ENCODE measurements at places on chromosomes 6 and 20.

GRCh38 chr6:31791324-31792089 is 4.0 kb downstream of the VARS1 start:
- DNase-seq = peak; percentile 52

DNA sequence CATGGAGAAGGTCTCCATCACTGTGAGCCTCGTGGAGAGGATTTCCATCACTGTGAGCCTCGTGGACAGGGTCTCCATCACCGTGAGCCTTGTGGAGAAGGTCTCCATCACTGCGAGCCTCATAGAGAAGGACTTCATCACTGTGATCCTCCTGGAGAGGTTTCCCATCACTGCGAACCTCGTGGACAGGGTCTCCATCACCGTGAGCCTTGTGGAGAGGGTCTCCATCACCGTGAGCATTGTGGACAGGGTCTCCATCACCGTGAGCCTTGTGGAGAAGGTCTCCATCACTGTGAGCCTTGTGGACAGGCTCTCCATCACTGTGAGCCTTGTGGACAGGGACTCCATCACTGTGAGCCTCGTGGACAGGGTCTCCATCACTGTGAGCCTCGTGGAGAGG is 140.4 kb downstream of the ERMARD start:
- no peak for DNase-seq

DNA sequence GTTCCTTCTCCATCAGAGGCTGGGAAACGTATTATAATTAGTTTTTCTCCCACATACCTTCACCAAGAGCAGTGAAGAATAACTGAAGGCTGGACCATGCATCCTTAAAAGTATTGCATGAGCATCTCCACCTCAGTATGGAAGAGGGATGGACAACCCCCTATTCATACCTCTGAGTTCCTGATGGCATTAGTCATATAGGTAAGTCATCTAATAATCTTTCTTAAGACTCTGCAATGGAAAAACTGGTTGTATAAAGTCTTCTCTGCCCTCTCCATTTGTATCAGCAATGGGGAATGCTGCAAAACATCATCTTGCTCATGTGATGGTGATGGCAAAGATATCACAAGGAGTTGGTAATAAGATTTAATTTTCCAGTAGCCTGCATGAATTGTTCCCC is 24.5 kb downstream of the PGM3 start:
- DNase-seq = no peak

- no peak for DNase-seq
Observed at GRCh38 chr20:54350415-54350814, 125.0 kb upstream of the DOK5 start.

GRCh38 chr20:21396599-21397340 is 556 bp downstream of the NKX2-4 start:
- peak; percentile 27 for DNase-seq

GRCh38 chr20:61514396-61514795 is 262.3 kb downstream of the CDH4 start:
- no peak for DNase-seq

GRCh38 chr6:139058029-139058428 is 29.5 kb downstream of the ABRACL start:
- DNase-seq = no peak

DNA sequence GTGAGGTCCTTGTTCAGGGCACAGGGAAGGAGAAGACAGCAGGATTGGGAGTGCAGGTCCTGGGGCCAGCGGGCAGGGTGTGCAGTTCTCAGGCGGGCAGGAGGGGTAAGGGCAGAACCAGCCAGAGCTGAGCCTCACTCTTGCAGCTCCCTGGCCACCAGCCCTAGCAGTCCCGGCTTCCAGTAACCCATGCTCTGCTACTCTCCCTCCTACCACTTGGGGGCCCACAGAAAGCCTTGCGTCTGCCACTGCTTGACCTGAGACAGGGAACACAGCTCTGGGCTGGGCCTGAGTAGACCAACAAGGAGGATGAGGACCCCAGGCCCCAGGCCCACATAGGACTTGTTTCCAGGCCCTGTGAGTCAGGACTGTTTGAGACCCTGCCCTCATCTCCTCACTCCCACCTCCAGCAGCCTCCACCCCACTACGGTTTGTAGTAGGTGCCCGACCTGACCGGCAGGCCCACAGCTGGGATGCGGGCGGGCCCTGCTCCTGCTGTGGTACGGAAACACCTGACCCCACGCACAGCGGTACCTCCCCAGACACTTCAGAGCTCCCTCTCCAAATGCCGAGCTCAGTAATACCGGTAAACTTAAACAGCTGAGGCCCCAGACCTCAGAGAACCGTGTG is 39.2 kb downstream of the KCNK5 start:
- DNase-seq = peak; percentile 50

DNA sequence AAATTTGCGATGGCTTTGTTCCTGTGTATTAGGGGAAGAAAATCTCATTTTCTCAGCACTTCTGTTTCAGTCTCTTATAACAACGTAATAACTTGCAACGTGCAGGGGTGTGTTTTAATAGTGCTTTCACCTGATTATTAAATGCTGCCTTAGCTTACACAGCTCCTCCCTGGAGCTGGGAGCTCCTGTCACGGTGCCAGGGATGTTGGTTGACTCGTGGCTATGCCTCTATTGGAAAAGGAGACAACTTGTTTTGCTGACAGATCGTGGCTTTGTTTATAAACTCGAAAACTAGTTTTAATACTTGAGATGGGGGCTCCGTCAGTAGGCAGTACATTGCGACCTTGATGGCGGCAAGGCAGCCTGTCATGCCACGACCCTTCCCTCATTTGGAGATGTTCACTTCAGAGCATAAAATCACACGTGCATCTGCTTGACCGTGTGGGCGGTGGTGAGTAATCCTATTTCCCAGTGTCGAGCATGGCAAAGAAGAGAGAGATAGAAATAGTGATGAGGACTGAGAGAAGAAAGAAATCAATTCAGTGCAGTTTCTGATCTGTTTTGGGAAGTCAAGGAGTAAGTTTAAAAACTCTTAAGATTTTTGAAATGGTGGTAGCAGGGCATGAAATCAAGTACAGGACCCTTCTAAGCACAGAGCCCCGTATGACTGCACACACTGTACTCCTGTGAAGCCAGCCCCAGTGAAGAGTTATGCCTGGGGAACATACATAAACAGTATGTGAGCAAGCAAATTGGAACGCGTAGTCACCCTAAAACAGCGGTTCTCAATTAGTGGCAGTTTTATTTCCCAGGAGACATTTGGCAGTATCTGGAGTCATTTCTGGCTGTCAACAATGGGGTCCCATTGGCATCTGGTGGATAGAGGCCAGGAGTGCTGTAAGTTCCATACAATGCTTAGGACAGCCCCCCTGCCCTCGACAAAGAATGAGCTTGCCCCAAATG is 147.2 kb downstream of the DOK5 start:
- DNase-seq = no peak

DNA sequence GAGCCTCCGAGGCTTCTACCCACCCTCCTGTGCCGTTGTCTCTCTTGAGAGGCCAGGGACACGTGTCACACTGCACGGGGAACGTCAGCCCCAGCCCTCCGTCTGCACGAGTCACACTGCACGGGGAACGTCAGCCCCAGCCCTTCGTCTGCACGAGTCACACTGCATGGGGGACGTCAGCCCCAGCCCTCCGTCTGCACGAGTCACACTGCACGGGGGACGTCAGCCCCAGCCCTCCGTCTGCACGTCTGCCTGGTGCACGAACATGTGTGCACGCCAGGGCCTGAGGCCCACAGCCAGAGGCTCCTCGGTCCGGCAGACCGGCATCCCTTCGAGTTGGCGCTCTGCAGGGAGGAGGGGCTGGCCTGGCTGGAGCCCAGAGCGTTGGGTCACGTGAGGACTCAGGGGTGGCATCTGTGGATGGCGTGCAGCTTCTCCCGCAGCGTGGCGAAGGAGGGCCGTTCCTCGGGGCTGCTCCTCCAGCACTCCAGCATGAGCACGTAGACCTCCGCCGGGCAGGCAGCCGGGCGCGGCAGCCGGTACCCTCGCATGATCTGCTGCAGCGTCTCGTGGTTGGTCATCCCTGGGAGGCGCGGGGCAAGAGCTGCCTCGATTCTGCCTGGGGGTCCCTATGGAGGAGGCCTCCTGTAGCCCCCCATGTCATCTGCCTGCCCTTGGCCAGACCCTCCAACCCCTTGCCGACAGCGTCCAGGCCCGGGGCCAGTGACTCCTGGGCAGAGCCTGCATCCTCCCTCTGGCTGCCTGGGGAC is 3.4 kb upstream of the PTK6 start:
- DNase-seq = no peak

DNA sequence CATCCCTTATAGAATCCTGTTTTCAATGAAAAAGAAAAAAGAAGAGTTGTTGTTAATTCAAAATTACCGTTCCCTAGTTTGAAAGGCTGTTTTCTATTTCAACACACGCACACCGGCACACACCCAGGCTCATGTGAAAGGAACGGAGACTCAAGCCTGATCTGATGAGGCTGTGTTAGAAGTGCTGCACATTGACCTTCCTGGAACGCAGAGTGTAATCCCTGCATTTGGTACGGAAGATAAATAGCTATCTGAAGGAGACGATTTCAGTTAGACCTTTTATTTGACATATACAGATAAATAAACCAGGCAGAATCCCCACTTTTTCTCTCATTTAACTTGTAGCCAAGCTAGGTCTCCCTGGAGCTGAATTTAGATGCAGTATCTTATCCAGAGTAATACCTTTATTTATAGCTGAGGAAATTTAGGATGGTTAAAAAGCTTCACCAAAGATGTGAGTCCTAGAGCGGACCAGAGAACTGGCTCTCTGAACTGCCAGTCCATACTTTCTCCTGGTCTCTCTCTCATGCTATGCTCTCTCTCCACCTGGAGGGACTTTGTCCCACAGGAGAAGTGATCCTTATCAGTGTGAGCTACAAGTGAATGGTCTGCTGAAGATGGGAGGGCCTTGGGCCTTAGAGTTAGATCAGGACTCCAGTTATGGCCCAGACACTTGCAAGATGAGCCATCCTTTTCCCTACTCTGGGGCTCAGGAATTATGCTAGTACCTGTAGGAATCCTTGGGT is 30.6 kb downstream of the MAP3K4 start:
- no peak for DNase-seq

DNA sequence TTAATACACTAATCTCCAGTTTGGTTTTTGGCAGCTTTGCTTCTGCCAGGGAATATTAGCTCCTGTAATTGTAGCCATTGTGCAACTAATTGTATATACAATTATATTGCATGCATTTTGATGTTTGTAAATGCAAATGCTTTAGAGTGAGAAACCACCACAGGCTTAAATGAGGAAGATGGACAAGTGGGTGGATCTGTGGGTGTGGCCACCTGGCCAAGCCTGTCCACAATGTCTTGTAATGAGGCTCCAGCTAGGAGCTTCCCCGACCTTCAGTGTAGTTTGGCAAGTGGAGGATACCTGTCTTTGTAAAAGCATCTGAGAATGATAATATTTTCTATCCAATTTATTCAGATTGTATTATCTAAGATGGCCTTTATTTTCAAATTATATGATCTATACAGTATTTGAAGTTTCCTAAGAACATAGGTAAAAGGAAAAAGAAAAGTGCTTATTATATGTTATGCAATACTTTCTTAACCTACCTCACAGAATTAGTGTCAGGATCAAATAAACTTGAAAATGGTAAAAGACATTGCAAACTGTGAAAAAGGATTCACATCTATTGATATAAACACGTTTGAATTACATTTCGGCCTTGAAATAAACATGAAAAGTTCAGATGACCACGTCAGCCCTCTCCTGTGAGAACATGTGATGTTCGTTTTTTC is 49.3 kb upstream of the ARID1B start:
- DNase-seq = no peak

- DNase-seq = no peak
Observed at GRCh38 chr6:4883298-4883697, 107.1 kb downstream of the CDYL start.

GRCh38 chr20:50930139-50930975 is 880 bp downstream of the ADNP start:
- DNase-seq = peak; percentile 69

GRCh38 chr20:38073307-38074071 is 39.9 kb downstream of the RPRD1B start:
- DNase-seq = peak; percentile 68

DNA sequence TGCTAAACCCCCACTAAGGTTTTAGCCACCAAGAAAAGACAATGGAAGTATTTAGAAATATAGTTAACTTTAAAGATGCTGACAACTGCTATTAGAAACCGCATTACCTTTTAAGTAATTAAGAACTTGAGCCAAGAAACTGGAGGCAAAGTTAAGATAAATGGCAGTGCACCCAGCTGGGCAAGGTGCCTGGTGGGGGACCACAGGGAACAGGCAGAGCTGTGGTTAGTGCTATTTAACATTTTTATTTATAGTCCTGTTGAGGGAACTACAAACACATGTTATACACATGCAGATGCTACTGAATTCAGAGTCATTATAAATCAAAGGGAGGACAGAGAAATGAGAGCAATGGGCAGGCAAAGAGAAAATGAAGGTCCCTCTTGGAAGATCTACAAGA is 447.9 kb downstream of the TFAP2B start:
- DNase-seq = no peak

DNA sequence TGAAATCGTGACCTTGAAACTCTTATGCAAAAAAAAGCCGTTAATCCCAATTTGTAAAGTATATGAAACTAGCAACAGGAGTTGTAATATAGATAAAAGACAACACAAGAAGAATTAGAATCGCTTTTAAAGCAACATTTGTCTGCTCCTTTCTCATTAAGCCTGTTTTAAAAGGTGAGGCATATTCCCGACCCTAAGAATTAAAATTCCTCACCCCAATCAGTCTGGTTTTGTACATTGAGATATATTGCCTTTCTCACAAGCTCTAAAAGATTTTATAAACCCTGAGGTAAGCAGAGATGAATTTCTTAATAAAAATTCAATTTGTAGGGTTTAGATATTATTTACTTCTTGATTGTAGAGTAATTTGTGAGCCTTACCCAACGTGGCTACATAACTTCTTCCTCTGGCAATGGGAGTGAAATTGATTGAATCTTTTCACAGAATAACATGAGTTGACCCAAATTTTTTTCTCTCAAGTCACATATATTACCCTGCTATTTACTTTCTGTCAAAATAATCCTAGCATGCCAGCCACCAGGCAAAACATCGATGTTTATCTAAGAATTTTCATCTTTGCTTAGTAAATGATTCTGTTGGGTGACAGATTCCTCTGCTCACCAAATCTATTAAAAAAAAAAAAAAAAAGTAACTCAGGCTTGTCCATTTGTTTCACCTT is 173.7 kb downstream of the HACE1 start:
- DNase-seq = no peak

- no peak for DNase-seq
Observed at GRCh38 chr6:170182093-170182780, 108.6 kb downstream of the DLL1 start.

- DNase-seq = no peak
Observed at GRCh38 chr20:57678340-57678739, 31.5 kb downstream of the PMEPA1 start.

DNA sequence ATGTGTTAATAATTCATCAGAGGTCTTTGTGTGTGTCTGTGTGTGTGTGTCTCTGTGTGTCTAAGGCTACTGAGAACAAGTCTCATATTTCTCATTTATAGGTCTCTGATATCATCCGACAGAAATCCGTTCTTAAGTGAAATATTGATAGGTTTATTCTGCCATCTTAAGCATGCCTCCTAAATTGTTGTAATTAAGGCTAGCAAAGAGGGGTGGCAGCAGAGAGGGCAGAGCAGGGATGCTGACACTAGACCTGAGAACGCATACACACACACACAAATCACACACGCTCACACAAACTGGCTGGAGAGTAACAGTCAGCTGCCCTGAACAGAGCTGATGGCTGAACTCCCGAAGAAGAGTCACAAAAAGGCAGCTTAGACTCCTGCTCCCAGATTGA is 84.9 kb upstream of the LRFN2 start:
- peak; percentile 16 for DNase-seq

- no peak for DNase-seq
Observed at GRCh38 chr6:11947575-11947974, 64.5 kb upstream of the HIVEP1 start.

GRCh38 chr6:38984723-38985122 is 63.9 kb upstream of the GLP1R start:
- DNase-seq = no peak

GRCh38 chr6:39339096-39339867 is 16.8 kb upstream of the KCNK16 start:
- no peak for DNase-seq

Measured in erythroblast (primary cell).